ENCODE measurements at places on chromosomes 4 and X.

DNA sequence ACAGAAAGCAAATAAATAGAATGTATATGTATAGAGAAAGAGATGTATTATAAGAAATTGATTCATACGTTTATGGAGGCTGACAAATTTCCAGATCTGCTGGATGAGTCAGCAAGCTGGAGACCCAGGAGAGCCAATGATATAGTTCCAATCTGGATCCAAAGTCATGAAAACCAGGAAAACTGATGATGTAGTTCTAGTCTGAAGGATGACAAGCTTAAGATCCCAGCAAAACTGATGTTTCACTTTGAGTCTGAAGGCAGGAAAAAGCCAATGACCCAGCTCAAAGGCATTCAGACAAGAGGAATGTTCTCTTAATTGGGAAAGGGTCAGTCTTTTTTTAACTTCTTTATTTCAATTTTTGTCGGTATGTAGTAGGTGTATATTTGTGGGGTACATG is 102.6 kb downstream of the LHFPL1 start:
- DNase-seq = no peak

GRCh38 chr4:159110961-159111360 is 8.1 kb downstream of the RAPGEF2 start:
- no peak for DNase-seq

DNA sequence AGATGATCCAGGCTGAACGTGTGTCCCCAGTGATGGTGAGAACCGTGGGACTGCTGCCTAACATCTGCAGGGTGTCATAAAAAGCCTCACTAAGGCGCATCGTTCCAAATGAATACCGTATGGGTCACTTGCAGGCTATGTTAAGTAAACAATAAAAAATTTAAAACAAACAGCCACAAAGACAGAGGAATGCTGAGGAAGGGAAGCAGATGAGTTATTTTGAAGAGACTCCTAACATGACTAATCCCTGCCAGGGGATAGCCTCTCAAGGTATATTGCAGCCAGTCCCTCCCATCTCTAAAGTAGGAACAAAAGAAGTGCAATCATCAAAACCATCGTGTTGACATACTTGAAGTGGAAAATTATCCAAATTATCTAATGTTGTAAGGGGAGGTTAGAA is 83.8 kb downstream of the UNC5C start:
- DNase-seq = no peak

DNA sequence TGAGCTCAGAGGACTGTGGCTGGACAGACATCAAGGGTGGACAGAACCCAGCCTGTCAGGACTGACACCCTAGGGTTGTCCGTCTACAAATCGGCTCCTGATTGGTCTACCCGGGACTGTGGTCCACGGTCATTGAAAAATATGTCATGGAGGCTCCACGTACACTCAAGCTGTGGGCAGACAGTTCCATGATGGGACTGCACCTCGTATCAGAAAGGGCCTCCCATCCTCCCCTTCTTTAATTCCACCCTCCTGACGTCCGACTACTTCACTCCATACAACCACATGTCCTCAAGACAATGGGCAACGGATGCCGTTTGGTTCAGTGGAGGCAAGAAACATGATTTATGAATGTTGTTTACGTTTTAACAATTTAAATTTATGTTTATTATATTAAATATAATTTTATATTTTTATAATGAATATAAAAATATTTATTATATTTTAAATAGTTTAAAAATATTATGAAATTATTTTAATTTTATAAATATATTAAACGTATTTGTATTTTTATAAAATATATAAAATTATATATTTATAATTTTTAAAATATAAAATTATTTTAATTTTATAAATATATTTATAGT is 58.0 kb upstream of the SHOX start:
- no peak for DNase-seq

- DNase-seq = no peak
Measured at GRCh38 chr4:24282446-24282845, 301.9 kb downstream of the DHX15 start.

GRCh38 chr4:76486588-76487276 is 51.7 kb downstream of the SHROOM3 start:
- no peak for DNase-seq

DNA sequence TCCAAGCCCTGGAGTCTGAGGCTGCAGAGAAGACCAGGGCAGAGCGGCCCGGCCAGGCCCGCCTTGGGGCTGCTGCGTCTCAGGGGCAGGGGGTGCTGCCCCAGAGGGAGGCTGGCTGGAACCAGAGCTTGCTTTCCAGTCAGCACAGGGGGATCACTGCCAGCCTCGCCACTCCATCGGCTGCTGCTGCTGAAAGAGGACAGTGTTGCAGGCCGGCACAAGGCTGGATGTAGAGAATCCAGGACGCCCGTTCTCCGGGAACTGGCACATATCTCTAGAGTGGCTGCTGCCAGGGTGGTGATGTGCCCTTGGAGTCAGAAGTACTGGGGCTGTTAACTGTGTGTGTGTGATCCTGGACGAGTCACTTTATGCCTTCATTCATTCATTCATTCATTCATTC is 31.9 kb upstream of the SORCS2 start:
- DNase-seq = peak; percentile 39

Data from upper lobe of right lung (tissue), 1 donor.